Testis (tissue), 5 donors: ENCODE measurements at places on chromosomes 13 and 19. TPM values are rescaled to one million over a fixed set of nuclear protein-coding genes. Genes with fewer than 3 reads are reported as not detected.
A peak's percentile ranks its signal among the peaks of the same experiment; 100 is the strongest.

- H3K27me3 ChIP-seq = no peaks in the 10 kb centered on the region
- no peaks in the 10 kb centered on the region for H3K36me3 ChIP-seq
- H3K4me1 ChIP-seq = peaks cover 6% of the 10 kb centered on the region
- no peak overlapping the region for H3K4me3 ChIP-seq
Observed at GRCh38 chr19:5789351-5789761, 1.6 kb downstream of the DUS3L start.

- peaks cover 23% of the 10 kb centered on the region for H3K4me1 ChIP-seq
- peak overlapping the region; percentile 99 for H3K27ac ChIP-seq
- peak overlapping the region; percentile 64 for H3K4me3 ChIP-seq
- no peaks in the 10 kb centered on the region for H3K27me3 ChIP-seq
- no peaks in the 10 kb centered on the region for H3K36me3 ChIP-seq
Observed at GRCh38 chr19:47226426-47227351, 4.3 kb downstream of the BBC3 start.

GRCh38 chr19:55487924-55488687 lies at the start of gene SSC5D:
Gene SSC5D, plus strand, starts transcription at chr19:55488436. Its CDS starts 154 bp downstream, at chr19:55488590.
- H3K4me3 ChIP-seq = no peak within 1 kb of the TSS
- H3K27ac ChIP-seq = peak within 1 kb of the TSS; percentile 89
- no peaks in the 10 kb centered on the region for H3K36me3 ChIP-seq
- H3K27me3 ChIP-seq = no peaks in the 10 kb centered on the region

- no peak overlapping the region for H3K4me3 ChIP-seq
- H3K4me1 ChIP-seq = peaks cover 2% of the 10 kb centered on the region
- H3K27ac ChIP-seq = no peak overlapping the region
- H3K36me3 ChIP-seq = no peaks in the 10 kb centered on the region
Observed at GRCh38 chr19:6047741-6048251, 62.5 kb downstream of the RFX2 start.

- H3K27me3 ChIP-seq = no peaks in the 10 kb centered on the region
- no peak for DNase-seq
- H3K4me3 ChIP-seq = no peak overlapping the region
- H3K27ac ChIP-seq = no peak overlapping the region
- peaks cover 5% of the 10 kb centered on the region for H3K4me1 ChIP-seq
- no peaks in the 10 kb centered on the region for H3K36me3 ChIP-seq
Observed at GRCh38 chr19:18978616-18979015, 37.6 kb upstream of the HOMER3 start.

- H3K4me1 ChIP-seq = no peaks in the 10 kb centered on the region
- H3K4me3 ChIP-seq = no peak overlapping the region
- DNase-seq = no peak
- H3K27ac ChIP-seq = no peak overlapping the region
Observed at GRCh38 chr13:93364166-93364565, 137.6 kb downstream of the GPC6 start.

GRCh38 chr19:18895824-18896341 lies at the start of gene CERS1:
Gene CERS1, minus strand, starts transcription at chr19:18896158. Its CDS starts 86 bp downstream, at chr19:18896072.
- H3K36me3 ChIP-seq = no peaks in the 10 kb centered on the region
- no peaks in the 10 kb centered on the region for H3K27me3 ChIP-seq
- peak within 1 kb of the TSS; percentile 53 for H3K27ac ChIP-seq
- peaks cover 21% of the 10 kb centered on the region for H3K4me1 ChIP-seq
- DNase-seq = no peak
- peak within 1 kb of the TSS; percentile 50 for H3K4me3 ChIP-seq

The ZNF83 gene
- total RNA-seq = 50.8 TPM

The ZNF880 gene
- total RNA-seq = 22.1 TPM

The NTF4 gene
- 0.31 TPM for total RNA-seq

DNA sequence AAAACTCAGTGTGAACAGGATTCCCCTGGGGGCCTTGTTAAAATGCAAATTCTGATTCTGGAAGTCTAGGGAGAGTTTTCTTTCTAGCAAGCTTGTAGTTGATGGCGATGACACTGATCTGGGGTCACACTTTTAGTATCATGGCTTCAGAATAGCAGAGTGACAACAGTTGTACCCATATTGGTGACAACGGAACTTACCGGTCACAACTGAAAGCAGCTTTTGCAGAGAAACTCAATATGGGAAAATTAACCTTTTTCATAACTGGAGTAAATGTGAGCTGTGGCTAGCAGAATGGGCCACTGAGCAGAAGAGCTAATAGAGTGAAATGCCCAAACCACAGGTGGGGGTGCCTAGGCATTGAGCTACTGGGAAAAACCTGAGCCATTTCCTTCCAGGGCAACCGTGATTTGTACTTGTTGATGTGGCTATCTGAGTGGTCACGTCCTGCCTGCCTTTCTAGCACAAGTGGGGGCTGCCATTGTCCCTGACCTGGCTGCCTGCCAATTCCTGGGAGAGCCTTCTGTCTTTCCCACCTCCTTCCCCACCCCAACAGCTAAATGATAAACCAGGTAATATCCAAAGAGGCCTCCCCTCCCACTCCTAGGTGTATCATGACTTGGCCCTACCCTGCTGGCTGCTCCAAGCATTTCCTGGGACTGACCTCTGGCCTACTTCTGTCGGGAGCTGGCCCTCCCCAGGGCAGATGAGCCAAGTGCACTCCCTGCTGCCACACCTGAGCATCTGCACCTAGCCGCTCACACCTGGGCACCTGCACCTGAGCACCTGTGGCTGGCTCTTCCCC lies 1.7 kb upstream of the SLC10A2 start:
- H3K36me3 ChIP-seq = no peaks in the 10 kb centered on the region
- no peak overlapping the region for H3K4me3 ChIP-seq
- no peaks in the 10 kb centered on the region for H3K4me1 ChIP-seq
- no peaks in the 10 kb centered on the region for H3K27me3 ChIP-seq
- no peak for DNase-seq
- H3K27ac ChIP-seq = no peak overlapping the region

The CNN1 gene
- total RNA-seq = 130 TPM

The XRCC1 gene
- 40.6 TPM for total RNA-seq

The CRLF1 gene
- total RNA-seq = 4.3 TPM

GRCh38 chr13:95713651-95714050 lies 36.7 kb downstream of the DNAJC3 start:
- H3K4me3 ChIP-seq = no peak overlapping the region
- H3K27me3 ChIP-seq = no peaks in the 10 kb centered on the region
- H3K27ac ChIP-seq = no peak overlapping the region
- no peaks in the 10 kb centered on the region for H3K36me3 ChIP-seq
- no peak for DNase-seq

DNA sequence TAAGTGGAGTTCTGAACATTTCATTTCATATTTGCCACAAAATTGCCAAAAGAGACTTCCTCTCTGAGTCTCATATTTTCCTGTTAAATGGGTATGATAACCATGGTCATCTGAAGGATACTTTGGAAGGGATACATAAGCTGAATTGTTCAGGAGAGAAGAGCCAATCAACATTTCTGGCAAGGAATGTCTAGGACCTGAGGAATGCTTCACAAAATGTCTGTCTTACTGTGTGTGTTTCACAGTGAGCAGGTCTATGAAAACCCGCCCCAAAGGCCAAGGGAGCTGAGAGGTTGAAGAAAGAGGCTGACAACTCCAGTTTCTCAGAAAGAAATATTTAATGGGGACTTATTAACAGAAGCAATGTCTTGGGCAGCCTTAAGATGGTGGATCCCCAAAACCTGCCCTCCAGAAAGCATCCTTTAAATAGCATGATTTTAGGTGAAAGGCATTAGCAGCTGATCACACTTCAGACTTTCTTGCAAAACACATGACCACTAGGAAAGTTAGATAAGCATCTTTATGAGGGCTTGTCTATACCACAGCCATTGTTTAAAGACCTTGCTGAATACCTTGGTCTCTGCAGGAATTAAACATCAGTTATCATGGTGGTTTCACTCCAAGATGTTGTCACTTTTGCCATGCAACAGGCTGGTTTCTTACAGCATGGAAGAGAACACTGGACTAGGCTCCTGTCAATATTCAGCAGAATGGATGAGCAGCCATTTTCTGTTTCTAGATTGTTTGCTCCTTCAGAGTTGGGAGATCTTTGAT lies 78.9 kb downstream of the TNFSF11 start:
- no peak for DNase-seq
- H3K4me1 ChIP-seq = no peaks in the 10 kb centered on the region
- H3K27ac ChIP-seq = no peak overlapping the region

The HOMER3 gene
- 39.6 TPM for total RNA-seq

The ZNF714 gene
- 25.3 TPM for total RNA-seq

DNA sequence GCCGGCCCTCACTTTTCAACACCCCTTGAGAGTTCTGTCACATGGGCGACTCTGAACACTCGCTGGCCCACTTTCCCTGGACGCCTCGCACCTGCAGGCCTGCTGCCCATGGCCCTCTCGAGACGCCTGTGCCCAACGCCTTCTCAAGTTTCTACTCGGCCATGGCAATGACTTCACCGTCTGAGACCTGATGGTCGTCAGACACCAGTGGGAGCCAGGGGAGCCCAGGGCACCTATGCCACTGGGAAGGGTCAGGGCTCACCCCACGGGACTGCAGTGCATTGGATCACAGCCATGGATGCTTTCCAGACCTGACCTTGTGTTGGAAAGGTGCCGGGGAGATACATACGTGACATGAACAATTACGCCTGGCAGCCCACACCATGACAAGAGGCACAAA lies 60.1 kb downstream of the KLF2 start:
- H3K27me3 ChIP-seq = no peaks in the 10 kb centered on the region
- peak overlapping the region; percentile 88 for H3K27ac ChIP-seq
- DNase-seq = no peak
- H3K4me3 ChIP-seq = no peak overlapping the region
- H3K4me1 ChIP-seq = peaks cover 16% of the 10 kb centered on the region

The ZNF491 gene
- 0.62 TPM for total RNA-seq

DNA sequence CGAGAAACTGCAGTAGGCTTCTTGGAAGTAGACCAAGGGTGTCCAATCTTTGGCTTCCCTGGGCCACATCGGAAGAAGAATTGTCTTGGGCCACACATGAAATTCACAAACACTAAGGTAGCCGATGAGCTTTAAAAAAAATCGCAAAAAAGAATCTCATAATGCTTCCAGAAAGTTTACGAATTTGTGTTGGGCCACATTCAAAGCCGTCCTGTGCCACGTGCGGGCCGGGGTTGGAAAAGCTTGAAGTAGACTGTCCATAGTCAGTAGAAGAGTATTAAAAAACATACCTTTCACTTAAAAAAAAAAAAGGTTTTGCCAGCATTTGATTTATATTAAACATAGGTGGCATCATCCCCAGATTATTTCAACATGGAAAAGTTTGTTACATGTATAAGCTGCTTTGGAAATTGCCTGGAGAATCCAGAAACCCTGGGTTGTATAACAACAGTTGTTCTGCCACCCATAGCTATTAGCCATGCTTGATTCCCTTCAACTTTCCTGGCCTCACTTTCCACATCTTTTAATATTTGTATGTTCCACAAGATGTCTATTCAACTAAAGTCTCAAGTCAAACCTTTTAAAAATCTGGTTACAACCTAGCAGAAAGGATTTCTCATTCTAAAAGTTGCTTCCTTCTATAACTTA lies 1.0 kb downstream of the IFT88 start:
- no peaks in the 10 kb centered on the region for H3K36me3 ChIP-seq
- no peaks in the 10 kb centered on the region for H3K4me1 ChIP-seq
- H3K4me3 ChIP-seq = peak overlapping the region; percentile 89
- no peaks in the 10 kb centered on the region for H3K27me3 ChIP-seq
- peak overlapping the region; percentile 81 for H3K27ac ChIP-seq
- no peak for DNase-seq

- H3K4me3 ChIP-seq = no peak overlapping the region
- no peaks in the 10 kb centered on the region for H3K4me1 ChIP-seq
- H3K27ac ChIP-seq = no peak overlapping the region
- H3K27me3 ChIP-seq = no peaks in the 10 kb centered on the region
- H3K36me3 ChIP-seq = no peaks in the 10 kb centered on the region
Observed at GRCh38 chr13:49240017-49240416, 7.7 kb upstream of the CDADC1 start.

DNA sequence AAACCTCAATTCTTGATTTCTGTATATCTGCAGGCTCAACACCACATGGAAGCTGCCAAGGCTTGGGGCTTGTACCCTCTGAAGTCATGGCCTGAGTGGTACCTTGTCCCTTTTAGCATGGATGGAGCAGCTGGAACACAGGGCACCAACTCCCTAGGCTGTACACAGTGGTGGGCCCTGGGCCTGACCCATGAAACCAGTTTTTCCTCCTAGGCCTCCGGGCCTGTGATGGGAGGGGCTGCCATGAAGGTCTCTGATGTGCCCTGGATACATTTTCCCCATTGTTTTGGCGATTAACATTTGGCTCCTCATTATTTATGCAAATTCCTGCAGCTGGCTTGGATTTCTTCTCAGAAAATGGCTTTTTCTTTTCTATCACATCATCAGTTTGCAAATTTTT lies 131.6 kb downstream of the NDFIP2 start:
- no peaks in the 10 kb centered on the region for H3K4me1 ChIP-seq
- H3K27ac ChIP-seq = no peak overlapping the region
- no peaks in the 10 kb centered on the region for H3K27me3 ChIP-seq
- no peak for DNase-seq
- no peaks in the 10 kb centered on the region for H3K36me3 ChIP-seq

The PSG2 gene
- total RNA-seq = not detected

The CEACAM3 gene
- total RNA-seq = not detected

The B3GNT3 gene
- total RNA-seq = 0.71 TPM

DNA sequence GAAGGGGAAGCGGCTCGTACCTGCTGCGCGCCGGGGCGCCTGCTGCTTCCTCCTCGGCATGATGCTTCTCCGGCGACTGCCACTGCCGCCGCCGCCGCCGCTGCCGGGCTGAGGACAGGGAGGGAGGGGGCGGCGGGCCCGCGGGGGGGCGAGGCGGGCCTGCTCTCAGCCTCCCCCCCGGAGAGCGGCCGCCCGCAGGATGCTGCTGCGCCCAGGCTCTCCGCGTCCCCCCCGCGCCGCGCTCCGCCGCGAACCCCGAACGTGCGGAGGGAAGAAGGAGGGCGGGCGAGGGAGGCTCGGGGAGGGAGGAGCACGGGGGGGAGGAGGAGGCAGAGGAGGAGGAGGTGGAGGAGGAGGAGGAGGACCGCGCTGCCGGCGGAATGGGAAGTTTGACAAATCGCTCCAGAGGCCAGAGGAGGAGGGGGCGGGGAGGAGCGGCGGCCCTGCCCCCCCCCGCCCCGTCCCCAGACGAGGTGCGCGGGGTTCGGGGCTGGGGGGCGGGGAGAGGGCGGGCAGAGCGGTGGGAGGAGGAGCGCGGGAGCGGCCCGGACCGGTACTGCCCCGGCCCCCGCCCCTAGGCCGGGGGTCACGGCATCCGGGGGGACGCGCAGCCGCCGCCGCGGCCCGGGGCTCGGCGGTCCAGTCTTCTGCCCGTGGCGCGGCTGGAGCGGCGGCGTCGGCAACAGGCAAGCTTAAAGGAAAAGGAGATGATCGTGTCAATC lies at the start of gene TSHZ3:
Gene TSHZ3 (minus strand): TSS at position 277 of the 722 bp plus-strand sequence. CDS start 217 bp downstream, at position 60.
- peak; percentile 72 for DNase-seq
- peak within 1 kb of the TSS; percentile 85 for H3K4me3 ChIP-seq
- H3K27ac ChIP-seq = peak within 1 kb of the TSS; percentile 88
- no peaks in the 10 kb centered on the region for H3K36me3 ChIP-seq

- no peak overlapping the region for H3K4me3 ChIP-seq
- no peaks in the 10 kb centered on the region for H3K36me3 ChIP-seq
- H3K27me3 ChIP-seq = no peaks in the 10 kb centered on the region
- DNase-seq = no peak
- no peaks in the 10 kb centered on the region for H3K4me1 ChIP-seq
Observed at GRCh38 chr13:31330236-31330635, 130.5 kb downstream of the B3GLCT start.

- H3K27ac ChIP-seq = no peak overlapping the region
- DNase-seq = no peak
- H3K4me1 ChIP-seq = no peaks in the 10 kb centered on the region
Observed at GRCh38 chr13:44293374-44293773, 80.2 kb upstream of the SERP2 start.
